ENCODE measurements at places on chromosomes 3 and 15.

- DNase-seq = no peak
These were observed 69.1 kb downstream of the MAGEF1 start for GRCh38 chr3:184642631-184643285.

DNA sequence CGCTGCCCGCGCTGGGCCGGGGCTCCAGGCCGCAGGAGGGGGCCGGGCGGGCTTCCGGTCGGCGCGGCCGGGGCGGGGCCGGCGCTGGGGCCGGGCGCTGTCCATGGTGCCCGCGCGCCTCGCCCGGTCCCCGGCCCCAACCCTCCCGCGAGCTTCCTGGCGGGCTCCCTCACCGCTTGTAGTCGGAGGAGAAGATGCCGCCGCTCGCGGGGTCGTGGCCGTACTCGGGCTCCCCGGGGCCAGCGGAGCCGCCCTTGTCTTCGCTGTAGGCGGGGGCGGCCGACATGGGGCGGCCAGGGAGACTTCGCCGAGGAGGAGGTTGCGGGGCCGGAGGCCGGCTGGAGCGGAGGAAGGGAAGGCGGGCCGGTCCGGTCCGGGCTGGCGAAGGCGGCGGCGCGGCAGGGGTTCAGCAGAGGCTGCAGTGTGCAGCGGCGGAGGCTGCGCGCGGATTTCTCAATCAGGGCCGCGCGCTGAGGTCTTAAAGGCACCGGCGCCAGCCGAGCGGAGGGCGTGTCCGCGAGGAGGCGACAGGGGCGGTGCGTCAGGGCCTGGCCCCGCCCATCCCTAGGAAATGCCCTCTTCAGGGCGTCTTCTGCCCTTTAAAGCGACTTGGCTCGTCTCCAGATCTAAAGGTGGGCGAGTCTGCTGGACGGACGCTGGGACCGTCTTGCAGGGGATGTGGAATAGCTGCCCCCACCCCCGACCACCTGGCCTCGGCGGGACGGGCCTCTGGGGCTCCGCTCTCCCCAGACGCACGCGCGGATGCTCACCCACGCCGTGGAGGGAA, at the start of gene AP3B2:
AP3B2 (minus strand) TSS at position 455 of the 787 bp plus-strand sequence; CDS start at position 286, 169 bp downstream.
- DNase-seq = peak; percentile 93

DNA sequence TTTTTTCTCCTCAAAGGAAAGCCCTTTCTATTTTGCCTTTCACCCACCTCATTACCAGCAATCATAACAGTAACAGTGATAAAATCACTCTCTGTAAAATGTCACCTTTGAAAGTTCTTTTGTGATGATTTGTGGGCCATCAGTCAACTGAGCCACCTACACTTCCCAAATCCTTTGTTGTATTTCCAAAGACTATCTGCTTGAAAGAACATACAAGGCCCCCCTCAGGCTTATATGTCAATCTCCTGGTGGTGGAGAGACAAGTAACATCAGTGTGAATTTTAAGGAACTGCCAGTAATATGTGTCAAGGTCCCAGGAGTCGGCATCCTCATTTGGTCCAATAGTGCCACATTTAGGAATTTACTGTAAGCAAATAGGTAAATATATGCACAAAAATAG, 161.1 kb upstream of the EOMES start:
- DNase-seq = no peak

GRCh38 chr3:119741657-119742590, 39.1 kb downstream of the CFAP91 start:
- no peak for DNase-seq

- no peak for DNase-seq
These were observed 124.2 kb downstream of the ASB7 start for GRCh38 chr15:100726421-100727190.

DNA sequence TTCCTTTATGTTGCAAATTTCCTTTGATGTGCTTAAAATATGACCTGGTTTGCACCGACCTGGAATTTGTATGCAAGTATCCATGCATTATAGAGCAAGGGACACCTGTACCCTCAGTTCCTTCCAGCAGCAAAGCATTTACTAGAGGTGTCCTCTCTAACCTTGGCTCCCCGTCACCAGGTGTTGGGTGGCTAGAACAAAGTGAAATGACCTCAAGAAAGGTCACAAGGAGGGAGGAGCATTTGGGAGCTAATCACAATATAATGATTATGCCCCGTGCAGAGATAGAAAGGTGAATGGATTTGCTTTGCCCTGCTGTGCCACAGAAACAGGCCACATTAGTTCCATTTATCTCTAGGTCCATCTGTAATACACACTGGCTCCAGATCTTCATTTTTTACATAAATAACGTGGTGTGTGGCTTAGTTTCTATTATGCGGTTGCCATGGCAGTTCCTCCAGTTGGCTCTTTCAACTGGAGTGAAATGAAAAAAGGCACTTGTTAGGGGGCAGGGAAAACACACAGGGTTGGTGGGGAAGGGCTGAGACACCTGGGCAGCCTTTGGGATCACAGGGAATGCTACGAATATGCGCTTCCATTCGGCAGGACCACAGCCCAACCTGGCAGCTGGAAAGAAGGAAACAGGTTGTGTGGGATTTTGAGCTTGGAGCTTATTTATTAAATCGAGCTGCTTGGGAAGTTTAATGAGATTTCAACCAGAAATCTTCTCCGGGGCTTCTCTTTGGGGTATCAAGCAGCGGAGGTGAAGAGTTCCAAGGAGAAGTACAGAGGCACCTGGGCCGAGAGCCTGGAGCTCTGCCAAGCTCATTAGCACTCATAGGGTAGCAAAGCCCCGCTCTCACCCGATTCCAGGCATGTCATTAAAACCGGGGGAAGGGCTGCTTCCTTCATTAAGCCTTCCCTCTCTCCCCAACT, 233.5 kb upstream of the ST8SIA2 start:
- DNase-seq = peak; percentile 40

Measured in NCI-H2171 (cell line).